Stimulated activated naive B cell treated with anti-CD40 and anti-IgM and Interleukin-4, amounts not matched to agents 10 μg/mL and 1 μg/mL and 100 μg/mL, for 72 hours (primary cell): ENCODE measurements at places on chromosomes 6 and 20.
A peak's percentile ranks its signal among the peaks of the same experiment; 100 is the strongest.

GRCh38 chr20:29326376-29327070 lies 1930.9 kb upstream of the DEFB115 start:
- H3K4me1 ChIP-seq = no peaks in the 10 kb centered on the region
- H3K27me3 ChIP-seq = peaks cover 12% of the 10 kb centered on the region
- no peaks in the 10 kb centered on the region for H3K36me3 ChIP-seq
- H3K27ac ChIP-seq = no peak overlapping the region

- H3K27me3 ChIP-seq = peaks cover 57% of the 10 kb centered on the region
- no peak for DNase-seq
- H3K36me3 ChIP-seq = no peaks in the 10 kb centered on the region
- H3K27ac ChIP-seq = no peak overlapping the region
- H3K4me3 ChIP-seq = peak overlapping the region; percentile 86
Observed at GRCh38 chr6:29552512-29553051, 7.0 kb downstream of the UBD start.

- peaks cover 26% of the 10 kb centered on the region for H3K27me3 ChIP-seq
- DNase-seq = peak; percentile 63
- peaks cover 4% of the 10 kb centered on the region for H3K36me3 ChIP-seq
- H3K27ac ChIP-seq = peak overlapping the region; percentile 85
- peak overlapping the region; percentile 44 for H3K4me3 ChIP-seq
- H3K4me1 ChIP-seq = peaks cover 45% of the 10 kb centered on the region
Observed at GRCh38 chr6:3209114-3210023, 18.1 kb downstream of the TUBB2B start.

DNA sequence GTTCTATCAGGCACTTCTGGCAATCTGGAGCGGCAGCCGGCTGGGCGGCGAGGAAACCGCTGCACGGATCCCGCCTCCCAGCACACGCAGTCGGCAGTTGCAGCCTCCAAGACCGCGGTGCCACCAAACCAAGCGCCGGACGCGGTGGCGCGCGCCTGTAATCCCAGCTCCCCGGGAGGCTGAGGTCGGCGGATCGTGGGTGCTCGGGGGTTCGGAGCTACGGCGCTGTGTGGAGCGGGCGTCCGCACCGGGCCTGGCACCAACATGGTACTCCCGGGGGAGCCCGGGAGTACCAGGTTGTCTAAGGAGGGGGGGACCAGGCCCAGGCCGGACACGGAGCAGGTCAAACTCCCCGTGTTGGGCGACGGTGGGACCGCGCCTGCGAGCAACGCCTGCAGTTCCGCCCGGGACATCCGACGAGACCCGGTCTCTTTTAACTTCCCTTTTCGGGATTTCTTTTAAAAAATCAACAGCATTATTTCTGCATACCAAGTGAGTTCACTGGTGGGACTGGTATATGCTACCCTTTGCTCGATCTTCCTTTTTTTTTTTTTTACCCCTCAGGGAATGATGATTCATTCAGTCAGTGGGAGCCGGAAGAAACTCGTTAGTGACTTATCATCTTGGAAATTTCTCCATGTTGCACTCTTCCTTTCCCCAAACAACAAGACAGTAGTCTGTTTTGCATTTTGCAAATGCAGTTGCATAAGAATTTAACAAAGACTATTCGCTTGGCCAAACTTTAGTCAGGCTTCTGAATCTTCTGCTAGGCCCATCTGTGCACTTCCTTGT lies 27.6 kb downstream of the ZNF311 start:
- H3K27me3 ChIP-seq = peaks cover 50% of the 10 kb centered on the region
- peaks cover 44% of the 10 kb centered on the region for H3K4me1 ChIP-seq
- peak overlapping the region; percentile 72 for H3K27ac ChIP-seq
- DNase-seq = no peak

- no peak overlapping the region for H3K27ac ChIP-seq
- no peaks in the 10 kb centered on the region for H3K27me3 ChIP-seq
- no peak for DNase-seq
- no peaks in the 10 kb centered on the region for H3K36me3 ChIP-seq
- peaks cover 16% of the 10 kb centered on the region for H3K4me1 ChIP-seq
- H3K4me3 ChIP-seq = no peak overlapping the region
Observed at GRCh38 chr6:73542891-73543290, 22.1 kb upstream of the EEF1A1 start.

GRCh38 chr6:19380293-19380692 lies 456.9 kb upstream of the ID4 start:
- no peaks in the 10 kb centered on the region for H3K27me3 ChIP-seq
- H3K27ac ChIP-seq = no peak overlapping the region
- no peaks in the 10 kb centered on the region for H3K36me3 ChIP-seq
- no peaks in the 10 kb centered on the region for H3K4me1 ChIP-seq
- DNase-seq = no peak

DNA sequence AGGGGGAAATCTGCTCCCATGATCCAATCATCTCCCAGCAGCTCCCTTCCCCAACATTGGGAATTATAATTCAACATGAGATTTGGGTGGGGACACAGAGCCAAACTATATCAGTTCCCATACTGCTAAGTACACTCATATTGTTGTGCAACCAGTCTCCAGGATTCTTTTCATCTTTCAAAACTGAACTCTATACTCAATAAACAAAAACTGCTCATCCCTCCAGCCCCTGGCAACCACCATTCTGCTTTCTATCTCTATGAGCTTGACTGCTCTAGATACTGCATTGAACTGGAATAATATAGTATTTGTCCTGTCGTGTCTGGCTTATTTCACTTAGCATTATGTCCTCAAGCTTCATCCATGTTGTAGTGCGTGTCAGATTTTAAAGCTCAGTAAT lies 42.9 kb downstream of the STX11 start:
- DNase-seq = no peak
- peaks cover 9% of the 10 kb centered on the region for H3K36me3 ChIP-seq
- no peak overlapping the region for H3K4me3 ChIP-seq
- H3K4me1 ChIP-seq = no peaks in the 10 kb centered on the region
- H3K27me3 ChIP-seq = no peaks in the 10 kb centered on the region
- H3K27ac ChIP-seq = no peak overlapping the region

GRCh38 chr6:39380837-39381549 lies 58.5 kb upstream of the KCNK16 start:
- no peak overlapping the region for H3K4me3 ChIP-seq
- no peaks in the 10 kb centered on the region for H3K36me3 ChIP-seq
- no peak for DNase-seq
- peaks cover 7% of the 10 kb centered on the region for H3K27me3 ChIP-seq
